ENCODE measurements at places on chromosomes 7 and 10.

GRCh38 chr10:93826355-93826754, 67.4 kb upstream of the SLC35G1 start:
- no peak for DNase-seq

DNA sequence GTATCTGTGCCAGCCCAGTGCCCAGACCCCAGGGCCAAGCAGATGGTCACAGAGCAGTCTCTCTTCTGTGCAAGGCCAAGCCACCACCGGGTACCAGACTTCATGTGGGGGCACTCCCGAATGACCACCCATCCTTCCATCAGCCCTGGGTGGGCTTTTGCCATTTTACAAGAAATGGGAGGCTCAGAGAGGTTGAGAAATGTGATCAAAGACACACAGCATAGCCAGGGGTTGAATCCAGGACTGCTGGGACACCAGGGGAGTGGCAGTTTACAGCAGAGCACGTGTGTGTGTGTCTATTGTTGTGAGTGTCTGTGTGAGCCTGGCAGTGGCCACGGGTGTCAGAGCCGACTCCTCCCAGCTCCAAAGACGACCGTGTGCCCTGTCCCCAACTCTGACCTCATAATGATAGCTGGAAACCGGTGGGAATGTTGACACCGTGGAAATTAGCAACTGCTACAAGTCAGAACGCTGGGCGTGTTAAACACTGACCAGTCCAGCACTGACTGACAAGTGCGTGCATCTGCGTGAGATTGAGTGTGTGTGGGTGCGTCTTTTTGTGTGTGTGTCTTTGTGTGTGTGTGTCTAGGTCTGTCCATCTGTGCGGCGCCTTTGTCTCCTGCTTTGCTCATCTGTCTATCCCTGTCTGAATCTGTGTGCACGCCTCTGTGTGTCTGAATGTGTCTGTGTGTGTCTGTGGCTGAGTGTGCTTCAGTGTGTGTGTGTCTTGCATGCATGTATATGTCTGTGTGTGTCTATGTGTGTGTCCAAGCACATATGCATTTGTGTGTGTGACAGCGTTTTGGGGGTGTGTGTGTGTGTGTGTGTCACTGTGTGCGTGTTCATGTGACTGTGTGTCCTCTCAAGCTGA, 17.2 kb upstream of the SLC29A4 start:
- DNase-seq, result no peak

DNA sequence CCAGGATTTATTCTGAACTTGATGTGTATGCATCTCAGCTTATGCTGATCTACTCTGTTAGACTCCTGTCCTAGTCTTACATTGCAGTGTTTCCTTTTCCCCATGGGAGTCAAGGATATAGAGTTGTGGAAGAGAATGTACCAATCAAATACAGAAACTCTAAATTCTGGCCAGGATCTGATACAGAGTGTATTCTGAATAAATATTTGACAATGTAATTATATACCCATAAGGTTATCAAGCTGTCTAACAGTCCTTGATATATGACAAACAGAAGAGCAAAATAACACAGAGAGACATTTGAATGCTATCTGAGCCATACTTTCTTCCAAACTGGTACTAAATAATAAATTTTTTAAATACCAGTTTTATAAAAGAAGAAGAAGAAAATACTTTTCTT, 116.8 kb downstream of the ETV1 start:
- DNase-seq, result no peak

GRCh38 chr10:125026974-125027735, 85.2 kb downstream of the ZRANB1 start:
- no peak for DNase-seq

- DNase-seq, result no peak
Observed at GRCh38 chr10:88995156-88995876, 4.7 kb downstream of the FAS start.

- DNase-seq, result no peak
Observed at GRCh38 chr10:59814878-59815277, 61.6 kb upstream of the MRLN start.

DNA sequence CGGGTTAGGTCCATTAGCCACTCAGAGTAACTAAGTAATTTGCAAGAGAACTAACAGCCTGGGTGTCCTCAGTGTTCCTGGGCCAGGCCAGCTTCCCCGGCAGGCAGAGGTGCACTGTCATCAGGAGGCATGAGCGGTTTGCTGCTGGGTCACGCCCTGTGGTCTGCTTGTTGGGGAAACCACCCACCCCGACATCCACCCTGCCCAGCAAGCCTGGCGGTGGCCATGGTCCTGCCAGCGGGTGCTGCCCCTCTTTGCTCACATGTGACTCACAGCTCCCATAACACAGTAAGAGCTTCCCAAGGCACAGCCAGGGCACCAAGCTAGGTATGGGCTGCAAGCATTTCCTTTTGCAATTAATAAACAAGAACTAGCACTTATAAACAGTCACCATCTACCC, 75.9 kb downstream of the RGS10 start:
- no peak for DNase-seq

DNA sequence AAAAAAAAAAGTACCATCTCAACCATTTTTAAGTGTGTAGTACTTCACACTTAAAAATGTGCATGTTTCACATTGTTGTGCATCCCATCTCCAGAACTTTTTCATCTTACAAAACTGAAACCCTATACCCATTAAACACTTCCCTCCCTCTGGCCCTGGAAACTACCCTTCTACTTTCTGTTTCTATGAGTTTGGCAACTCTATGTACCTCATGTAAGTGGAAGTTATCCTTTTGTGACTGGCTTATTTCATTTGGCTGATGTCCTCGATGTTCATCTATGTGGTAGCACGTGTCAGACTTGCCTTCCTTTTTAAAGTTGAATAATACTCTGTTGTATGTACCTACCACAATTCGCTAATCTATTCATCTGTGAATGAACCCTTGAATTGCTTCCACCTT, 12.2 kb downstream of the KCNMA1 start:
- no peak for DNase-seq

- no peak for DNase-seq
Observed at GRCh38 chr10:5735119-5735518, 50.5 kb downstream of the TASOR2 start.

Measured in stimulated activated CD4-positive, alpha-beta T cell treated with anti-CD3 and anti-CD28 coated beads, Interleukin-1b, Interleukin-23, amount 100 ng/mL, for 4 hours (primary cell).